ENCODE measurements at places on chromosomes 7 and 10. TPM values are rescaled to one million over a fixed set of nuclear protein-coding genes. Genes with fewer than 3 reads are reported as not detected.

Gene MKI67
- 36.4 TPM for total RNA-seq

Gene ATG9B
- total RNA-seq, result 0.18 TPM

Gene GSTO2
- 2.3 TPM for total RNA-seq

Gene SNCG
- total RNA-seq, result 10.6 TPM

DNA sequence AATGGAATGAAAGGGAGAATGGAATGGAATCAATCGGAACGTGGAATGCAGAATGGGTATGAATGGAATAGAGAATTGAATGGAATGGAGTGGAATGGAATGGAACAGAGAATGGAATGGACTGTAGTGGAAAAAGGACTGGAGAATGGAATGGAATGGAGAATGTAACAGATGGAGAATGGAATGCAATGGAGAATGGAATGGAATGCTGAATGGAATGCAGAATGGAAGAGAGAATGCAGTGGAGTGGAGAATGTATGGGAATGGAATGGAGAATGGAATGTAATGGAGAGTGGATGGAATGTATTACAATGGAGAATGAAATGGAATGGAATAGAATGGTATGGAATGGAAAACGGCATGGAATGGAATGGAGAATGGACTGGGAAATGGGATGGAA, 96.9 kb downstream of the NSUN6 start:
- DNase-seq, result no peak

DNA sequence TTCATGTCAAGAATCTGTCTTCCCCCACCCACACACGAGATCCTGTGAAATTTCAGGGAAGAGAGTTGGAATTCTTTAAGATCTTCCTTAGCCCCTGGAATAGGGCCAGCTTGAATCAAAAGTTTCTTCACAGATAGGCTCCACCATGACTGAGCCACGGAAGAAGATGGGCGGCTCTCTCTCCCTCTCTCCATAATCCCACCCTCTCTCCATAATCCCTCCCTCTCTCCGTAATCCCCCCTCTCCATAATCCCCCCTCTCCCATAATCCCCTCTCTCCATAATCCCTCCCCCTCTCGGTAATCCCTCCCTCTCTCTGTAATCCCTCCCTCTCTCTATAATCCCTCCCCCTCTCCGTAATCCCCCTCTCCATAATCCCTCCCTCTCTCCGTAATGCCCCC, 20.4 kb downstream of the SHH start:
- no peak for DNase-seq

DNA sequence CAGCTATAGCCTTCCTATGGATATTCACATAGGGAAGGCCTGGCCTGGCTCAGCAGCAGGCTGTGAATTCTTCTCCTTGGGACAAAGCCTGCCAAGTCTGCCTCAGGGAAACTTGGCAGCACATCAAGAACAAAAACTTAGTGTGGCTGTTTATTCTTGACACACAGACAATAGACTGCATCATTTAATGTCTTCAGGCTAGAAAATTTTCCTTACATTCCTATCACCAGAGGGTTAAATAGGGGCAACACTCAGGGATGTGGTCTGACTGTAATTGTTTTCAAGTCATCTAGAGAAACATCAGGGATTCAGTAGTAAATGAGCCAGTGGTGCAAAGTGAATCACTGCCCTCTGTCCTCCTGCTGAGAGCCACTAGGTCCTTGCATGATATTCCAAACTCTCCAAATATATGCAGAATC, 137.3 kb downstream of the SEMA3C start:
- peak; percentile 71 for DNase-seq

DNA sequence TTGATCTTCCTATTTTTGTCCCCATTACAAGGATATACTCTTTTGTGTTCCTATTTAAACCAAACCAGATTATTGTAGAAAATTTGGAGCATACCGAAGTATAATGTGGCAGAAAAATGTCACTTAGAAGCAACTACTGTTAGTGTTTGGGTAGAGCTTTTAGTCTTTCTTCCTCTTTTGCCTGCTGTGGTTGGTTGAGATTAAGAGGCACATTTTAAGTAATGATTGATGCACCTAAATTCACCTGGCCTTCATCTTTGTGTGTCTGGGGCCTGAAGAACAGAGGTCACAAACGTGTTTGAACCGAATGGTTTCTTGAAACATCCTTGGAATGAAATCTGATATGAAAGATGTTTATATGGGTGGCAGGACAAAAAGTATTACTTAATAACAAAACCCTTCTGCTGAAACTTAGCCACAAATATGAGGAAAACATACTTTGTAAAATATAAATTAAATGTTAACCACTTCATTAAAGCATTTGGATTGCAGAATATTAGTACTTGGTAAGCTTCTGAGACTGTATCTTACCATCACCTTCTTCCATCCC, 2.6 kb downstream of the BPGM start:
- DNase-seq, result peak; percentile 37

GRCh38 chr10:117460846-117461765, 81.4 kb upstream of the EMX2 start:
- DNase-seq, result no peak

Measured in IMR-90 (cell line).